Kidney glomerular epithelial cell (primary cell): ENCODE measurements at places on chromosomes 7 and 10.

DNA sequence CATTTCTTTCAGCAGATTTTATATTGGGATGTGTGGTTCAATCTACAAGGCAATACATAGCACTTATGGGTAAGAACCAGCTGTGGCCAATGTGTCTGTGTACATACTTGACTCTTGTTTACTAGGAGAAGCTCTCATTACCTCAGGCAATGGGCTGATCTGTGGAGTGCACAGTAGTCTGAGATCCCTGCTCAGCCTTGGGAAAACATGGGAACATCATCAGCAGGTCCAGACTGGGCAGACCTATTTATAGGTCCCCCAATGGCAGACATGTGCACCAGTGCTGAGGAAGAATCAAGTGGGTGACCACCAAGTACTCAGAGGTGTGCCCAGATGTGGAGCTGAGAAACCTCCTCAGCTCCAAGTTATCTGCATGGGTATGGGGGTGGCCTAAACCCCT lies 349.7 kb downstream of the KIF20B start:
- DNase-seq: no peak

GRCh38 chr7:41861642-41862041 lies 158.8 kb upstream of the INHBA start:
- no peak for DNase-seq

GRCh38 chr10:92291921-92292845 lies 1.2 kb downstream of the MARCHF5 start:
- peak; percentile 48 for DNase-seq

DNA sequence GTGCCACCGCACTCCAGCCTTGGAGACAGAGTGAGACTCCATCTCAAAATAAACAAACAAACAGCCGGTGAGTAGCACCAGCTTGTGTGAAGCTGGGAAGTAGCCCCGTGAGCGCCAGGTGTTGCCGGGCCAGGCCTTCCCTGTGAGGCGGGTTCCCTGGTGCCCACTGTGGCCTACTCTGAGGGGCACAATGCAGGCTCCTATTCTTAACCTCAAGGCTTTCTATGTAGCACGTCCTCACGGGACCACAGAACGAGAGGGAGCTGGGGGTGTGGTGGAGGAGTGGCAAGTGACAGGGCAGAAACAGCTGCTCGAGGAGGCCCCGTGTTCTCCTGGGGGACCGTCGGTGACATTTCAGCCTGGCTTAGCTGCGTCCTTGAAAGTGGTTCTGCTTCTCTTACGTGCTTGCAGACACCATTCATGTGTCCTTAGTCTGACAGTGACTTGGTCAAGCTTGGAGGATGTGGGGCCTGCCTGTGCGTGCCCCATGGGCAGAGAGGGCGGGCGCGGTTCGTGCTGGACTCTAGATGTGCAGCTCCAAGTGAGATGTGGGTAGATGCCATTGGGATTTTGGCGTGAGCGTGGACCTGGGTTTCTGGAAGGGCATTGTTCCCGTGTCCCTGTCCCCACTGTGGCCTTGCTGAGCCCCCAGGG lies 116.6 kb downstream of the NKX6-2 start:
- DNase-seq: no peak

- no peak for DNase-seq
Measured at GRCh38 chr7:41175435-41175834, 527.5 kb downstream of the INHBA start.

- DNase-seq: no peak
Measured at GRCh38 chr7:102096706-102097427, 189.8 kb upstream of the SH2B2 start.

DNA sequence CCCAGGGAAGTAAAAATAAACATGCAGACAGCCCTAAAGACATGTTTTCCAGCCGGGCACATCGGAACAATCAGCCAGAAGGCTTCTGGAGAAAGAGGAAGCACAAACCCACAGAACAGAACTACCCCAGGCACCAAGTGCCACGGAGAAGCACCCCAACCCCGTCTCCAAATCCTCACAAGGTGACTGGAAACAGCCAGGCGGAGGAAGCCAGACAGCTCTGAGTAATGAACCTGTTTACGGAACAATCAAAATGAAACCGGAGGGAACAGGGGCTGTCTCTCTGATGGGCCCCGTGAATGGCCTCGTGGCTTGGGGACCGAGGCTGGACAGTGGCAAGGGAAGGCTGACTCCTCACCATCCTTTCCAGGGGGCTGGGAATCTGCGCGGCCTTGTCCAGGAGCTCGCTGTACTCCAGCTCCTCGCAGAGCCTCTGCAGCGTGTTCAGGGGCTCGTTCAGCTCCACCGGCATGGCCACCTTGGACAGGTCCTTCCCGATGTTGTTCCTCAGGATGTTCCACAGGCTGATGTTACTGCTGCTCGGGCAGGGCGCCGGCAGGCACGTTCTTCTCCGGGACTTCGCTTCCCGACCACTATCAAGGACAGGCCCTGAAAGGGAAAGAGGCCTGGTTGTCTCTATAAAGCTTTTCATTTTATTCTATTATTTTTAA lies 77.0 kb upstream of the GSDME start:
- no peak for DNase-seq

DNA sequence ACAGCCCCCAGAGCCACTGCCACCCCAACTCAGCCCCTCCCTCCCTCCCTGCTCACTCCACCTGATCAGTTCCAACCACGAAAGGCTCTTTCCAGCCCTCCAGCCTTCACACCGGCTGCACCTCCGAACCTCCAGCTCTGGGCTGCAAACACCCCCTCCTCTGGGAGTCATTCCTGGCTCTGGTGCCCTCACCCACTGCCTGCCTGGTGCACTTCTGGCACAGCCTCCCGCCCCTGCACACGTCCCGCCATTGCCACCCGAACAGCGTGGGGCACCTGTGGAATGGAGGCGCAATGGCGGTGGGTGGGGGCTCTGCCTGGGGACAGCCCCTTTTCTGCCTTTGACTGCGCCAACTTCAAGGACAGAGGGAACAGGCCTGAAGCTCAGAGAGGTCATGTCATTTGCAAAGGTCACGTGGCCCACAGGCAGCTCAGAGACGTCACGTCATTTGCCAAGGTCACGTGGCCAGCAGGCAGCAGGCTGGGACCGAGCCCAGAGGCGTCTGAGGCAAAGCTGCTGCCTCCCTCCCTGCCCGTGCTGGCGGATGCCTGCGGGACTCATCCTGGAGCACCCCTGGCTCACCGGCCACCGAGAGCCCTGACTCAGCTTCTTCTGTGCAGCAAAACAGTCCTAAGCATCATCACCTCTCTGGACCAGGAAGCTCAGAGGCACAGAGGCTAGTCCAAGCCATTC lies 76.0 kb upstream of the DNAAF5 start:
- DNase-seq: no peak

GRCh38 chr7:50505553-50506210 lies 55.5 kb upstream of the FIGNL1 start:
- no peak for DNase-seq

DNA sequence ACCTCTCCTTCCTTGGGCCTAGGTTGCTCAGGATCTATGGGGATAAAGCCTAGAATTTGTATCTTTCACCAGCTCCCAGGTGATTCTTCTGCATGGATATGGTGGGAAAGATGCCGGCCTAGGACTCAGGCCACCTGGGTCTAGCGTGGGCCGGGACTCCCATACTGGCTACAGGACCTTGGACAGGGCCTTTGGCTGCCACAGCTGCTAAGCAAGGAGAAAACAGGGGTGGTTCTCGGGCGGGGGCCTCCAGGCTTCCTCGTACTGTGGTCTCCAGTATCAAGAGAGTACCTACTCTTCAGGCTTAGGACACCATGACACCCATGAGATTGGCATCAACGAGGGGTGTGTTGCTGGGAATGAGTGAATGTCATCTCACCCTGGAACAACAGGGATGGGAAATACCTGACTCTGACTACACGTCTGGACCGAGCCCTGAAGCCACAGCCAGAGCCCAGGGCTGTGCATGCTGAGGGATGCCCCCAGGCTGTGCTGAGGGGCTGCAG lies 120.3 kb upstream of the ADAM12 start:
- no peak for DNase-seq

GRCh38 chr10:80647173-80647833 lies 109.6 kb downstream of the SH2D4B start:
- DNase-seq: no peak

GRCh38 chr7:134845461-134845860 lies 66.0 kb downstream of the CALD1 start:
- no peak for DNase-seq

DNA sequence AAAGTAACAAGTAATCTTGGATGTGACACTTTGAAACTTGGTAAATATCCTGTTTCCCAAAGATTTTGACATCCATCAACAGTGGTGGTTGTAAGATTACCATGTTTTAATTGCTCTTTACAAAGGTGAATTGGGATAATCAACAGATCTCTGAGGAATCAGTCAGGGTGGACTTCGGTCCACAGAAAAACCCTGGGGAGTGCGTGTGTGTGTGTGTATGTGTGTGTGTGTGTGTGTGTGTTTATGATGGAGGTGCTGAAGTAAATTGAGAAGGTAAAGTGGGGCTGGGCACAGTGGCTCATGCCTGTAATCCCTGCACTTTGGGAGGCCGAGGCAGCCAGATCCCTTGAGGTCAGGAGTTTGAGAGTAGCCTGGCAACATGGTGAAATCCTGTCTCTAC lies 12.0 kb upstream of the AUTS2 start:
- no peak for DNase-seq

- peak; percentile 16 for DNase-seq
Measured at GRCh38 chr7:129698516-129699418, 87.2 kb downstream of the NRF1 start.

DNA sequence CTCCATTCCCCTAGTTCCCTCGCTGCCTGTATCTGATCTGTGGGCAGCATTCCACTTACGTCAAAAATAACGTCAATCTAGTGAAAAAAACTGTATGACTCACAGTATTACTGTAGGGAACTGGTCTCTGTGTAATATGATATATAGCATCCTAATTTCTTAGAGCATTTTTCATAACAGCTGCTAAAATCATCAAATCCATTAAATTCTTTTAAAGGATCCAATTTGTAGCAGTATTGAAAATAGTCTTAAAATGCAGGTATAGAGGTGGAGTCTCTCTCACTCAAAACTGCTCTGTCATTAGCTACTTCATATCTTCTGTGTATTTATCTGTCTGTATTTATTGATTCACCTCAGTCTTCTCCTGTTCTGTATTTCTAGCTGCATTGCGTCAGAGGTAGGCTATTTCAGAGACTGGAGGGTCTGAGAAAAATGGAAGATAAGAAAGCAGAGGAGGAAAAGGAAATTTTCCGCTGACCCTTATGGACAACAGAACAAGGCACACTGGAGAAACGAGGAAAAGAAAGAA lies 59.9 kb downstream of the PON1 start:
- no peak for DNase-seq

- DNase-seq: no peak
Measured at GRCh38 chr10:33484787-33485186, 150.3 kb upstream of the NRP1 start.

- DNase-seq: peak; percentile 39
Measured at GRCh38 chr7:28017372-28017771, 163.2 kb downstream of the JAZF1 start.
